Stimulated activated naive CD8-positive, alpha-beta T cell treated with anti-CD3 and anti-CD28 coated beads, Interleukin-15, Interleukin-2, amounts not matched to agents 100 U/mL and 50 U/mL, for 24 hours (primary cell): ENCODE measurements at places on chromosomes 13 and 19.

DNA sequence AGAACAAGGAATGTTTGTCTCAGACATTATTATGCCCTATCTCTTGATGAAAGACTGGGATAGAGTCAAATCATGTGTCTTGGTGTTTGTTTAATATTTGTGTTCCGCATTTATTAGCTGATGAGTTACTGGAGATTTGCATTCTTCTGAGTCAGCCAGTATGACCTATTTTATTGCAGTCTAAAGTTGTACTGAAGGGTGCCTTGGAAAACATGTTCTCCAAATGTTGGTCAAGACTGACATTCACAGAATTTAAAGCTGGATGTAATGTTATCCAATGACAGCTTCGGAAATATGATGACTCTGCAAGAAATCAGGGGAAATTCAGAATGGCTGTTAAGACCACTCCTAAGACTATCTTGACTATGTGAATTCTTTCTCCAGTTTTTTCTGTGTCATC, 134.0 kb downstream of the KCNRG start:
- DNase-seq: no peak

DNA sequence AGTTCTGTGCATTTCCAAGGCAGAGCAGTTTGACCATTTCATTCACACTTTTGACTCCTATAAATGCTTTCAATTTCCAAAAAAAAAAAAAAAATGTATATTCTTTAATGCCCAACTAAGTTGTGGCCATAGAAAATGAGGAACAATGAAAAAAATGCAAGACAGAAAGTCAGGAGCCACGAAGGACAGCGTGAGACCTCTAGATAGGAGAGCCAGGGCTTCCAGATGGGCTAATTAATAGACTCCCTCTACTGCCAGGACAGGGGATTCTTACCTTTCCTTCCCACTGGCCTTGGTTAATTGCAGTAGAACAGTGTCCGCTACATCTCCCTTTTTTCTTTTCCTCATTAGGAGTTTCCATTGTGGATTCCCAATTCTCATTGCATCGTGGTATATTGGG, 8.6 kb downstream of the FPR3 start:
- DNase-seq: no peak

GRCh38 chr19:30136611-30137195, 194.7 kb downstream of the URI1 start:
- no peak for DNase-seq

- peak; percentile 47 for DNase-seq
Measured at GRCh38 chr13:74246487-74246886, 112.3 kb upstream of the KLF12 start.

DNA sequence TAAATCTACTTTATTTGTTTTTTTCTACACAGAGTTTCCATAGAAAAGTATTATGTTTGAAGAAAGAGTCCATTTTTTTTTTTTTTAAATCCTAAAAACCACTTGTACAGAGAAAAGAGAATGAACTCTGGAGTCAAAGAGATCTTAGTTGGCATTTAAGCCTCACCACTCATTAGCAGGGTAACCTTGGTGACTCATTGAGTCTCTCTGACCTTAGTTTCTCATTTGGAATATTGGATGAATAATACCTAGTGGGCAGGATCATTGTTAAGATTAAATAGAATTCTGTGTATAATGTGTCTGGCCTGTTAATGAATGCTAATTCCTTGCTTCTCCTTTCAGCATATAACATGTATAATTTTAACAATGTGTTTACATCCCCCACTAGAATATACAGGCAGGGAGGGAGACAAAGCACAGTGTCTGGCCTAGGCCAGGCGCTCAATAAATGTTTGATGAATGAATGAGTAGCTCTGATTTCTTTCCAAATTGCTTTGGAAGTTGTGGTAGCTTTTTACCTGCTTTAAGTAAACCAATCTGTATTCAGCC, 48.7 kb upstream of the MYCBP2 start:
- no peak for DNase-seq

GRCh38 chr13:107376341-107377125, 808.6 kb upstream of the ARGLU1 start:
- DNase-seq: no peak

- DNase-seq: no peak
Measured at GRCh38 chr19:14019100-14019499, 8.8 kb upstream of the RLN3 start.

DNA sequence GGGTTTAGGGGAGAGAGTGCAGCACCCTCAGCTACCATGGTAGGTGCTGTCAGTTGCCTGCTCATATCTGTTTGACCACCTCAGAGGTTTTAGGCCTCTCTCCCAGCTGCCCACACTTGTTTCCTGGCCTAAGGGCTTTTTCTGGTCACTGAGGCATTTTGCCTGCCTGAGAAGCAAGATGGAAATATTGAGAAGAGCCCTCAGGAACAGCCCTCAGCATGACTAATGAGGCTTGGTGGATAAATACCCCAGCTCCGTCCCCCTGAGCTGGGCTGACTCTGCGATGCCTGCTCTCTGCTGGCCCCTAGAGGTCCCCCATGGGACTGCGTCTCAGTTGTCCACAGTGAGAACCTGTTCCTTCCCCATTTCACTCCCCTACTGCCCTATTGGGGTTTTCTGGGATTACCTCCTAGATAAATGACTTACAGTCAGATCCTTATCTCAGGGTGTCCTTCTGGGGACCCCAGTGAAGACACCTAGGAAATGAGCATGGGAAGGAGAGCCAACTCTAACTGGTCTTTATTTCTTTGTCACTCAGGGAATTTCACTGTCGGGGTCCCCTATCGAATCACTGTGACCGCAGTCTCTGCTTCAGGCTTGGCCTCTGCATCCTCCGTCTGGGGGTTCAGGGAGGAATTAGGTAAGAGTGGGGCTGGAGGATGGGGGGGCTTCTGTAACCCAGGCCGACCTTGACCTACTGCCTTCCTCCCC, 13.3 kb downstream of the PALM3 start:
- peak; percentile 88 for DNase-seq

GRCh38 chr19:5984600-5984999, 6.7 kb upstream of the RANBP3 start:
- no peak for DNase-seq

DNA sequence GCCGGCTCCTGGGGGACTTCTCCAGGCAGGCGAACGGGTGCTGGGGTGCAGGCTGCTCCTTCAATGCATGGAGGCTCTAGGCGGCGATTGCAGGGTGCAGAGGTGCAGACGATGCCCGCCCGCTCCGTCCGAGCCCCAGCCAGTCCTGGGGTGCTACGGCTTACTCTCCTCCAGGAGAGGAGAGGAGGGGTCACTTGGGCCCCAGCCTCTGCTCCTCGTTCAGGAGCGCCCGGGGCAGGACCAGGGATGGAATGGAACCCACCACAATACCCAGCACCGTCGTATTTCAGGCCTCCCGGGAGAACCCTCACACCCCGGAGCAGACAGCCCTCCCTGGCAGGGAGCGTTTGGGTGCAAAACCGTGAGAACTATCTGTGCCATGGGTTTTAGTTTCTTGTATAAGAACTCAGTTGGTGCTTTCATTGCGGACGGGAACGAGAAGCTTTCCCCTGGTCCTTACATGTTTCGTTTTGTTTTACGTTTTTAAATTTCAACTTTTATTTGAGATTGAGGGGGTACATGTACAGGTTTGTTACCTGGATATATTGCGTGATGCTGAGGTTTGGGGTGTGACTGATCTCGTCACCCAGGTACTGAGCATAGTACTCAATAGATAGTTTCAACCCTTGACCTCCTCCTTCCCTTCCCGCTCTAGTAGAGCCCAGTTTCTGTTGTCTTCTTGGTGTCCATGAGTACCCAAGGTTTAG, 46.8 kb downstream of the ARHGEF18 start:
- DNase-seq: no peak

GRCh38 chr13:79642596-79642995, 161.6 kb downstream of the NDFIP2 start:
- DNase-seq: no peak

DNA sequence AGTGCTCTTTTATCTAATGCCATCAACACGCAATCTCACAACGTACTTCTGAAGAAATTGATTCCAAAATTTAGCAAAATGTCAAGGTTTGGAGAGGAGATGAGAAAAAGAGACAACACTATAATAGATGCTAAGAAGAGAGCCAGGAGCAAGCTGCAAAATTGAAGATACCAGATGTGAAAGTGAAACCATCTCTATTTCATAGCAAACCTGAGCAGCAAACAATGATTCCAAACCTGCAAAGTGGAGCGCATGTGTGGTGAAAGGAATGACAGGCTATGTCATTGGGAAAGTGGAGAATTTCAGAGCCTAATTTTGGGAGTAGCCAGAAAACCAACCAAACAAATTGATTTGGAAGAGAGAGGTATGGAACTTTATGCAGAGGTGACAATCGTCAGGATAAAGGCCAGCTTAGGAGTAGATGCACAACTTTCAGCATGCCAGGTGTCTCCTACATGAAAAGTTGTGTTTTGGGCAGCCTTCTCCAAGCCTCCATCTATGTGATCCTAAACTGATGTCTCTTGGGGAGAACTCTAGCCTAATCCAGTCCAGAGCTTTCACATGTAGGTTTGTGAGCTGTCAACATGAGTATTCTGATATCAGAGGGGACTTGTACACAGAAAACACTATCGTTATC, 158.4 kb upstream of the FNDC3A start:
- no peak for DNase-seq

DNA sequence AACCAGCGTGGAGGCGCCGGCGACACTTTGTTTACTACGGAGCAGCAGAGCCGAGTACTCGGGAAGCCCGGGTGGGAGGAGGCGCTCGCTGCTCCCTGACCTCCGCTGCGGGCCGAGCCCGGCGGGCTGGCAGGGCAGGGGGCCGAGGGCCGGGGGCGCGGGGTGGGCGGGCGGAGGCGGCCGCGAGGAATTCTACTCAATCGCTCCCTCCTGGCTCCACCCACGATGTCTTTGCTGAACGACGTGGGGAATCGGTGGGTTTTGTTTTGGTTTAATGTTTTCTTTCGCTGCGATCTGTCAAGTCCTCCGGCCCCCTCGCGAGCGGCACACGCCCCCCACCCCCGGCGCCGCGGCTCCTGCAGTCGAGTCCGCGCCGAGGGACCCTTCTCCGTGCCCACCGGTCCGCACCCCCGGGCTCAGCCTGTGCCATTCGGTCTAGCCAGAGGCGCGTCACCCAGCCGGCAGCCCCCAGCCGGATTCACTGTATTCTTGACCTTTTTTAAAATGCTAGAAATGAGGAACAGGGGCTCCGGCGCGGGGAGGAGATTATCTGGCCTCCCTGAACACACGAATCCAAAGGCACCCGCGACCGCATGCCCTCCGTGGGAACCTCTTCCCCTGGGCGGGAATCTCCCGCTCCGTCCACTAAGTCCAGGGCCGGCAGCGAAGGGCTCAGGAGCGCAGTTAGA, 636 bp upstream of the FOXO1 start:
- peak; percentile 59 for DNase-seq

- no peak for DNase-seq
Measured at GRCh38 chr19:21571316-21571715, 65.9 kb downstream of the ZNF429 start.

DNA sequence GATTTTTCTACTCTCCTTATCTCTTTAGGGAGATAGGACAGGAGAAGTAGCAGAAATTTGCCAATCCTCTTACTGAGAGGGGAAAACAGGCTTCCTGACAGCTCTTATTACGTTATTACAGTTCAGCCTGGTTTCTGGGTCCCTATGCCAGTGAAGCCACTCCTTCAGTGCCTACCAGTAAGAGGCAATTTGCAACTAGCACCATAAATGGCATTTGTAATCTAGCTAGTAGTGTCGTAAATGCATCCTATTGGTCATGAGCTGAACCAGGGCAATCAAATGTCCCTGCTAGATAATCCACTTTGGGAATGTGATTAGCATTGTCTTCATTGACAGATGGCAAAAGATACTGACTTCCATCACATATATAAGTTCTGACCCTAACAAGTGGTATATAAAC, 428.8 kb downstream of the DCT start:
- DNase-seq: no peak

GRCh38 chr13:36680913-36681312, 7.1 kb downstream of the SERTM1 start:
- no peak for DNase-seq

- DNase-seq: no peak
Measured at GRCh38 chr13:106349080-106349931, 186.2 kb downstream of the EFNB2 start.

- no peak for DNase-seq
Measured at GRCh38 chr13:45787346-45787745, 64.2 kb downstream of the SIAH3 start.
